ENCODE measurements at places on chromosomes 6 and 20.

DNA sequence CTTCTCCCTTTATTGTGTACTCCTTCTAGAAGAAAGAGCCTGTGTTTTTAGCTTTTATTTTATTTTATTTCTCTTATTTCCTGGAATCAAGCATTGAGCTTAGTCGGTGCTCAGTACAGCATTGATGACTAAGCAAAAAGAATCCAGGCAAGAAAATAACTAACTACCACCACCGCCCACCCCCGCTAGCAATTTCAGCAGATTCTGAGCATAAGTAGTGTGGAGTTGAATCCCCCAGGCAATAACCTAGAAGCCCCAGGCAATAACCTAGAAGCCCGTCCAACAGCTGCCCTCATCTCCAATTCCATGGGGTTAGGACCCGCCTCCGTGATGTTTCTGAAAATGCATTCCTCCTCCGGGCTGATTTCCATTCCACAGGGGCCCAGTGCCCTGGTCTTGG, 258.0 kb upstream of the TAB2 start:
- DNase-seq = no peak

DNA sequence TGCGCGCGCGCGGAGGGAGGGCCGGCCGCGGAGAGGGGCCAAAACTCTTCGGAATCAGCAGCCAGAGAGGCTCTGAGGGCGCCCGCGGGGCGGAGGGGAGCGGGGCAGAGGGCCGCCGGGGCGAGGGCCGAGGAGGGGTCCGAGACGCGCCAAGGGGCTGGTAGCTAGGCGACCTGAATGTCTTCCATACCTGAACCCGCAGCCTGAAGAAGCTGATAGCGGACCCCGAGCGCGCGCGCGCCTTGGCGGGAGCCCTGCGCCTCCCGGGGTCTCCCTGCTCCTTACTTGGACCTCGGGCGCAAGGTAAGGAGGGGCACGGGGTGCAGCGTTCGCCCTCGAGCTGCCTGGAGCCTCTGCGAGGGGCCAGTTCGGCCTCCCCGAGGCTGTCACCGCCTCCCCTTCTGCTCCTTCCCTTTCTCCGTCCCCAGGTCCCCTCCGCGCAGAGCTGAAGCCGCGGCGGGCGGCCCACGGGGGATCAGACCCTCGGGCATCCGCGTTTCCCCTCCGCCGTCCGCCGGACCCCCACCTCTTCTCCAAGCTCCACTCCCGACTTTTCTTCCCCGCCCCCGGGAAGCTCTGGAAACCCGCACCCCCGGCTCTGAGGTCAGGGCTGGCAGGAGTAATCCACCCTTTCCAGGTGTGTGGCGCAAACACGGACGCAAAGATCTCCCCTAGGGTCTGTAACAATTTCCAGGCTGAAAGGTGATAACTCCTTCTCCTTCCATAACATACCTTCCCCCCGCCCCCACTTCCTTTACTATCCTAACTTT, 13.1 kb upstream of the DEK start:
- no peak for DNase-seq

DNA sequence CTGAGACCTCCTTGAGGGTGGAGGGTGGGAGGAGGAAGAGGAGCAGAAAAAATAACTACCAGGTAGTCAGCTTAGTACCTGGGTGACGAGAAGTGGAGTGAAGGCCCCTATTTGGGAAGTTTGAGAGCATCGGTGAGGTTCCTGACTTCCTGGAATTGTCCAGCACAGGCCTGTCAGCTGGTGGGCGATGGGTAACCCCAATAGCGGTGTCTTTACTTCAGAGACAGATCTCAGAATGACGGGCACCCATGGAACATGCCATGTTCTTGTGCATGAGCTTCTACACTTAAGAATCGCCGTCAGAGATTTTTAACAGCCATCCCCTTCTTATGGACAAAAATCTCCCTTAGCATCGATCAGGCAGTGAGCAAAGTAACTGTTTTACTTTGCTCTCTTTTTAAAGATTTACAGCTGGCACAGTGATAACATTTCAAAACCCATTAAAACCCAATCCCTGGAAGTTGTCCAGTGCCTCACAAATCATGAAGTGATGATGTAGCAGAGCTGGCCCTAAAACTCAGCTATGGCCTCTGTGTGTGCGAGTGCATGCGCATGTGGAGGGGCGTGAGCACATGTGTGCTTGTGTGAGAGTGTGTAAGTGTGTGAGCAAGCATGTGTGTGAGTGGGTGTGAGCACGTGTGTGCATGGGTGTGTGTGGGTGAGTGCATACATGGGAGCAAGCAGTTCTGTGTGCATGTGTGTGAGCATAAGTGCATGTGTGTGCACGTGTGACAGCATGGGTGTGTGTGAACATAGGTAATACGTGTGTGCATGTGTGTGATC, 85.2 kb downstream of the DLL1 start:
- DNase-seq = no peak

- DNase-seq = no peak
Measured at GRCh38 chr6:169416249-169416648, 162.6 kb upstream of the THBS2 start.

GRCh38 chr6:55642366-55642765, 63.4 kb upstream of the HMGCLL1 start:
- no peak for DNase-seq

GRCh38 chr6:29035951-29036350, 9.0 kb downstream of the OR2W1 start:
- DNase-seq = no peak

DNA sequence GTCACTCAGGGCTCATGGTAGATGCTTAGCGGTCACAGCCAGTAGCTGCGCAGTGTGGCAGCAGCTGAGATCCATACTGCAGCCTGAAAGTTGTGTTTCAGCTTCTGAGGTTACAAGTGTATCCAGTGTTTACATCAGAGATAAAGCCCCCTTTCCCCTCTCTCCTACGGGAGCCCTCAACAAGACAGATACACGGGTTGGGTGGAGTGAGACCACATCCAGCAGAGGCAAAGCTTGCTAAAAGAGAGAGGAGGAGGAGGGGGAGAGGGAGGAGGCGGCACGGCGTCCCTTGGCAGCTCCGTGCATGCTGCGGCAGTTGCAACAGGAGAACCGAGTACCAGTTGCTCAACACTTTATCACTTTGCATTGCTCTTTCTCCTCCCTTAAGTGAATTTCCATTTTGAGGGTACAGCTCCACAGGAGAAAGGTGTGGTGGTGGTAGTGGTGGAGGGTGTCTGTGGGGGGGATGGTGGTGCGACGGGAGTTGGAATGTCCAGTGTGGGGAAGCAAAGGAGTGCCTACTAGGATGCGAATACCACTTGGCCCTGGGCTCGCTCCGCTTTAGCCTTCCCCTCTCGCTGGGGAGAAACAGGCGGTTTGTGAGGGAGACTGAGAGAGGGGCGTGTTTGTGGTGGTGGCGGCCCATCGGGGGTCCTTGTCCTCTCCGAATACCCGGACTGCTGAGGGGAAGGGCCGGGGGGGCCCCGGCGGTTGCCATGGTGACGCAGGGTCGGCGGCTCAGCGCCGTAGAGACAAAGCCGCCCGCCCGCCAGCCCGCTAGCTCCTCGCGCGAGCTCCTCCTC, 405 bp upstream of the RNF182 start:
- DNase-seq = peak; percentile 18

- DNase-seq = no peak
Measured at GRCh38 chr6:2962636-2963035, 8.7 kb downstream of the SERPINB6 start.

GRCh38 chr6:108831104-108831503, 17.1 kb upstream of the ARMC2 start:
- DNase-seq = no peak

DNA sequence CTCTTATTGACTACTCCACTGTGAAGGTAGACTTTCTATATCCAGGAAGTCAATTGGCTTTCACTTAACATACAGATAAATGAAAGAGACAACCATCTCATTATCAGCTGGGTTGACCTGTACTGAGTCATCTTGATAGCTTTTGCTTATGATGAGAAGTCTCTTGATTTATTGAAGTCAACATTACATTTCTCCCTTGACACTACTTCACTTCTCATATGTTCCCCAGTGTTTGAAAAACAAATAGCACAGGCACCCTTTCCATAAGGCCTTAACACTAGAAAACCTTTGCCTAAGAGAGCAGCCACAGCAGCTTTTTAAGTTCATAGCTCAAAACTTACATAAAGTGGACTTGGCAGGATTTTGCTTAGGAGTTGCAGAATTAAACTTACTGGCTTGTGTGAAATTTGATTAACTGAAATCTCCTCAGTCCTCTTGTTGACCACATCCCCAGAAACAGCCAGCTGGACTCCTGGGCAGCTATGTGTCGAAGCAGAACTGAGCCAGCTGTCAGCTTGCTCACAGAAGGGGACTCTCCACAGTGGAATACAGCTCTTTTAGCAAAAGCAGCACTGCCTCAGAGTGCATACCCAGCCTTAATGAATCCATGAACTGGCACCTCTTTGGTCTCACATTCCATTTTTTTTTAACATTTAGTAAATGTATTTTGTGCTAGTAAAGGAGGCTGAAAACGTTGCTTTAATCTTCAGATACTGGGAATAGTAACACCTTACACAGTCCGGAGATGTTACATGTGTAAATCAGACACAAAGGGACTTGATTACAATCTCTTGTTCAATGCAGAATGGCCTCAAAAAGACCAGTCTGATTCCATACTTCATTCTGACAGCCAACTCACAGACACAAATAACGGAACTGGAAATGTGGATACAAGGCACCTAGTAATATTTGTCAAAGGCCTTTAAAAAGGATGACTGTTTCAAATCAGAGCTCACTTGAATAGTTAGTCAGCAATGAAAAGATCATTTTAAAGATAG, 1532.7 kb downstream of the HACE1 start:
- DNase-seq = no peak

DNA sequence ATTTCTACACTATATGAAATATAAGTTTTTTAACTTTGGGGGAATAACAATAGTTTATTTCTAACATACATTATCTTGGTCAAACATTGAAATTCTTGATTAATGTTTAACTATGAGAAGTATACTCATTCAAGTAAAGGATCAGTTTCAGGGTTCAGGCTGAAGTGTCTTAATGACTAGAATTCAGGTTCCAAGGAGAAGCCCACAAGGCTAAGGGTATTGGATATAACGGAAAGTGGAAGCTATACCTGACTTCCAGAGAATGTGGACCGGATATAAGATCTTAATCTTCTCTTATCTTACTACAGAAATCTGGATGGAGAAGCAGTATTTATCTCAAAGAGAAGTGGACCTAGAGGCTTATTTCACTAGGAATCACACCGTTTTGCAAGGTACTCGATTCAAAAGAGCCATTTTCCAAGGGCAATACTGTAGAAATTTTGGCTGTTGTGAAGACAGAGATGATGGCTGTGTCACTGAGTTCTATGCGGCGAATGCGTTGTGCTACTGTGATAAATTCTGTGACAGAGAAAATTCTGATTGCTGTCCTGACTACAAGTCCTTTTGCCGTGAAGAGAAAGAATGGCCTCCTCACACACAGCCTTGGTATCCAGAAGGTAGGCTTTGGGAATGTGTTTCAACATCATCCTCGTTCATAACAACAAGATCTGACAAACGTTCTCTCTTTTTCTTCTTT, at the start of gene TINAG:
TSS of gene TINAG (plus strand) at position 153 of the 697 bp plus-strand sequence. CDS start at position 263, 110 bp downstream.
- no peak for DNase-seq

- no peak for DNase-seq
Measured at GRCh38 chr6:122799916-122800686, 11.0 kb downstream of the SMPDL3A start.

DNA sequence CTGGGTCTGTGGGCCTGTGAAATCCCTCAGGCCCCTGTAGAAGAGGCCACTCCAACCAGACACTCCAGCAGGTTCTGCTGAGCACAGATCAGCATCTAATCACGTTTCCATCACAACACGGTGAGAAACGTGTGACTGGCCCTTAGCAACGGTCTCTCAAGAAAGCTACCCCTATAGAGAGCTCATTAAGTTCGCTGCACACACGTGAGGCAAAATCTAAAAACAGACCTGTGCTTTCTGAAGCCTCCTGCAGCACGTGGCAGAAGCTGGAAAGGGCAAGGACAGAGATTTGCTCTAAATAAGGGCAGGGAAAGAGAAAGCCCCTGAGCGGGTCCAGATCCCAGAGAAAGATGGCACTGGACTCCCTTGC, 56.5 kb downstream of the GPR6 start:
- DNase-seq = no peak

- no peak for DNase-seq
Measured at GRCh38 chr20:35838205-35838604, 66.4 kb downstream of the PHF20 start.

DNA sequence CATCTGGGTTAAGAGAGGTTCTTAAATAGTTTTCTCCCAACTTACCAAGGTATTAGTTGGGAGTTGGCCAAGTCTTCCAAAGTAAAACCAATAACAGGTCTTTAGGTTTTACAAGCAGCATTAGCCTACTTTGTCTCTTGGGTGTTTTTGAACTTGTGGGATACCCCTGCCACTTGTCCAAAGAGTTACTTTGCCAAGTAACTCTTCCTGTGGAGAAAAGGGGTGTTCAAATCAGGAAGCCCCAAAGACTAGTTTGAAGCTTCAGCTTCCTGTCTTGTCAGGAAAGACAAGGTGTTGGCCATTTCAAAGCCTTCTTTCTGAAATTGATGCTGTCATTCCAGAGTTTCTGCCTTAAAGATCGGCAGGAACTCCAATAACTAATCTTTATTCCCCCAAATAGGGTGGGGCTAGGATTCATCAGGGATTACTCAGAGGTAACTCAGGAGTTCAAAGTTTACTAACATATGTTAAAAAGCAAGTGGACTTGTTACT, 822 bp downstream of the RAB22A start:
- DNase-seq = no peak

GRCh38 chr6:156396068-156396771, 381.0 kb upstream of the ARID1B start:
- DNase-seq = no peak

Measured in activated T-cell treated with anti-CD3 and anti-CD28 coated beads for 4 hours (primary cell).